ENCODE measurements at places on chromosomes 16 and 17.

- no peak for DNase-seq
Observed at GRCh38 chr16:59864981-59865666, 1131.0 kb upstream of the GOT2 start.

- DNase-seq = no peak
Observed at GRCh38 chr17:49873466-49873865, 25.6 kb upstream of the TAC4 start.

- DNase-seq = no peak
Observed at GRCh38 chr16:10658943-10659342, 35.8 kb downstream of the TEKT5 start.

DNA sequence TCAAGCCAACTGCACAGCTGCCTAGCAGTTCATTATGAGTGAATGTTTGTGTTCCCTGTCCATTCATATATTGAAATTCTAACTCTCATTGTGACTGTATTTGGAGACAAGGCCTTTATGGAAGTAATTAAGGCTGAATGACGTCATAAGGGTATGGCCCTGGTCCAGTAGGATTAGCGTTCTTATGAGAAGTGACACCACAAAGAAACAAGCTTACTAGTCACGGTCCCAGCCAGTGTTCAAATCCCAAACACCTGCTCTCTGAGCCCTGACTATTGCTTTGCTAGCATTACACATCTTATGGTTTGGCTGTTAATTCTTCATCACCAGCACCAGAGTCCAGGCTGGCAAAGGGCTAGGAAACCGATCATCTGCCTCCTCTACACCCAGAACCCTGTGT lies 2.2 kb downstream of the ZNF668 start:
- no peak for DNase-seq

- DNase-seq = no peak
Observed at GRCh38 chr16:12868169-12868568, 33.2 kb upstream of the SHISA9 start.

GRCh38 chr16:57629516-57630406 lies 1.3 kb downstream of the ADGRG1 start:
- DNase-seq = no peak

- DNase-seq = no peak
Observed at GRCh38 chr17:37828651-37829124, 83.8 kb upstream of the HNF1B start.
